ENCODE measurements at places on chromosomes 12 and 14. TPM values are rescaled to one million over a fixed set of nuclear protein-coding genes. Genes with fewer than 3 reads are reported as not detected.
A peak's percentile ranks its signal among the peaks of the same experiment; 100 is the strongest.

FAM186B gene
- total RNA-seq, result 0.28 TPM

- DNase-seq, result no peak
Measured at GRCh38 chr12:113525066-113525465, 53.4 kb upstream of the LHX5 start.

DNA sequence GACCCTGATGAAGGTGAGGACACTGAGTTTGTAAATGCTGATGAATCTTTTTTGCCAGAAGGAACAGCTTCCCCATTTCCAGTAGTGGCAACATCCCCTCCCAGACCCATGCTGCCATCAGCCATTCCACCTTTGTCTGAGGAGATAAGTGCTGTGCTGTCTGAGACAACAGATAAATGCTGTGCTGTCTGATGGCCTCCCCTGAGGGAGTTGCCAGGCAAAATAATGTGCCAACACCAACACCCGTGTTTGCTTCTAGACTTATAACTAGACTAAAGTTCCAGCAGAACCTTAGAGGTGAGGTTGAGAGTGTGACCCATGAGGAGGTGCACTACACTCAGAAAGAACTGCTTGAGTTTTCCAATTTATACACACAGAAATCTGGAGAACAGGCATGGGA is 349.5 kb downstream of the C12orf75 start:
- DNase-seq, result no peak

GRCh38 chr14:89373185-89373584 is 43.8 kb downstream of the FOXN3 start:
- no peak for DNase-seq

DNA sequence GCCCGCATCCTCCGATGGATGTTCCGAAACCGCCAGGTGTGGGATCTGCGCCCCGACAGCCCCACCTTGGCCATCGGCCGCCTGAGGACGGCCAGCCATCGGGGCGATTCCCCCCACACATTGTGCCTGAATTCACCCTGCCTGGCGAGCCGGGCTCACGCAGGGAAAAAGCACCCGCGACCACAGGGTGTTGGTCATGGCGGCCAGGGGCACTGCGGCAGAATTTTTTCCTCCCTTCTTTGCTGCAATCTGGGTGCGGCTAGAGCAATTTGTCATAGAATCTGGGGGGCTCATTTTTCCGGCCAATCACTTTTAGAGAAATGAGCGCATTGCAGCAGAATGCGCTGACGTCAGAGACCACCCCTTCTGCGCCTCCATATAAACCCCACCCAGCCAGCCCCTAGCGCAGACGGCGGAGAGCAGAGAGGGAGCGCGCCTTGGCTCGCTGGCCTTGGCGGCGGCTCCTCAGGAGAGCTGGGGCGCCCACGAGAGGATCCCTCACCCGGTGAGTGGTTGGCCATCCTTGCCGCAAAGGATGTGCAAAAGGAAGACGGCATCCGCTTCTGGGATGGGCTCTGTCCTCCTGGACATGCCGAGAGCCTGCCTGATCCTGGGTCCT is at the start of gene MEG3:
TSS of gene MEG3 (plus strand) at position 406 of the 619 bp plus-strand sequence.
- DNase-seq, result peak; percentile 82

BDKRB1 gene
- 56.5 TPM for total RNA-seq

DNA sequence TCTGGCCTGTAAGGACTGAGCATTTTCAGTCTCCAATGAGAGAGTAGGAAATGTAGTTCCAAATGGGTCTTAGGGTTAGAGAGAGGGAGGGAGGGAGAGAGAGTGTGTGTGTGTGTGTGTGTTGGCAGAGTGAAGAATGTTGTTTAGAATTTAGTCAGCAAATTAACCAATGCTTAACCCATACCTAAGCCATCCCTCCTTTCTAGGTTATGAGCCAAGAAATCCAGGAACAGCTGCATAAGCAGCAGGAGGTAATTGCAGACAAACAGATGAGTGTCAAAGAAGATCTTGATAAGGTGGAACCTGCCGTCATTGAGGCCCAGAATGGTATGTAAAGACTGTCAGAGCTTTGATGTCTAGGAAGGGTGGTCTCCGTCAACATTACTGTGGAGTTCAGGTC is 56.9 kb downstream of the HSP90AA1 start:
- peak; percentile 90 for DNase-seq

DNA sequence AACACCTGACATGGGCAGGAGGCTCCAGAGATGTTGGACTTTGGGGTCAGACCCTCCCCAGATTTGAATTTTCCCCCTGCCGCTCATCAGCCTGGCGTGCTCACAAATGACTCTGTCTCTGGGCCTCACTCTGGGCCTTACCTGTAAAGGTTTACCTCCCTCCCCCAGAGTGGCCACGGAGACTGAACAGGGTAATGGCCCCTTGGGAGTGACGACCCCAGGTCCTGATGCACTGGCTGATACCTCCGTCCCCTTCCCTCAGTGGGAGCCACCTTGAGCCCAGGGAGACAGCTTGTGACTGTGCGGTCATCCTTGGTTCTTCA is 7.0 kb downstream of the SLC25A29 start:
- no peak for DNase-seq

CAPS2 gene
- total RNA-seq, result 2.7 TPM

TRIM9 gene
- under 0.01 TPM for total RNA-seq

TPH2 gene
- not detected for total RNA-seq

CLBA1 gene
- 2.2 TPM for total RNA-seq

DNA sequence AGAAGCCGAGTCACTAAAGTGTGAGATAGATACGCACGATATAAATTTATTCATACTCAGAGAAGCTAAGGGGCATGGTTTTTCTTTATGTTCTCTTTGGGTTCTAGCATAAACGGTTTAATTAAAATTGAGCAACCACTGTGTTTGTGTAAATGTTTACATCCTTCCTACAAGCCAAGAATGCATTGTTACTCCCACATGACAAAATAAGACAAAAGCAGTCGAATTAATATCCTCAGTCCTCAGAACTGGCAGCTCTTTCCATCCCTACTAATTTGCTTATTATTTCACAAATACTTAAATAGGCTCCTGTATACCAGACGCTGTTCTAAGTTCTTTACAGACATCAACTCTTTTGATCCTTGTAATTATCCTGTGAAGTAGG is 32.0 kb downstream of the SSPN start:
- DNase-seq, result no peak

CLEC2A gene
- total RNA-seq, result not detected

DNA sequence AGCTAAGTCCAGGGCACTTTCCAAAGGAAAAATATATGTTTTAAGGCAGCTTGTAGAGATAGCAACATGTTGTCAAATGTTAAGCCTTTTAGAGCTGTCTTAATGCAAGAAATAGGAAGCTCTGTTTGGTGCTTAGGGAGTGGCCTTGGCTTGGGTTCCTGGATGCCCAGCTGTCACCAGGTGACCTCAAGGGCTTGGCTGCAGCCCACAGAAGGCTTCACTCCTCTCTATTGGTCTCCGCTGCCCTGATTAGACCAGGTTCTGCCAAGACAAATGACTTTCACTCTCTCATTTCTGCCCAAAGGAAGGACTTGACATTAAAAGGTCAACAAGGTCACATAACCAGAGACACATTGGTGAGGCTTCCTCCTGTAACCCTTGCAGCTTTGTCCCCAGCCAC is 76.8 kb downstream of the WSCD2 start:
- DNase-seq, result no peak

Measured in IMR-90 (cell line).